ENCODE measurements at places on chromosomes 1 and 21.

- DNase-seq = no peak
These were observed 29.3 kb upstream of the DNAH14 start for GRCh38 chr1:224900062-224900630.

- no peak for DNase-seq
These were observed 123.7 kb downstream of the S1PR1 start for GRCh38 chr1:101360506-101360905.

GRCh38 chr21:34889320-34889675 is 159.8 kb downstream of the RUNX1 start:
- peak; percentile 72 for DNase-seq

DNA sequence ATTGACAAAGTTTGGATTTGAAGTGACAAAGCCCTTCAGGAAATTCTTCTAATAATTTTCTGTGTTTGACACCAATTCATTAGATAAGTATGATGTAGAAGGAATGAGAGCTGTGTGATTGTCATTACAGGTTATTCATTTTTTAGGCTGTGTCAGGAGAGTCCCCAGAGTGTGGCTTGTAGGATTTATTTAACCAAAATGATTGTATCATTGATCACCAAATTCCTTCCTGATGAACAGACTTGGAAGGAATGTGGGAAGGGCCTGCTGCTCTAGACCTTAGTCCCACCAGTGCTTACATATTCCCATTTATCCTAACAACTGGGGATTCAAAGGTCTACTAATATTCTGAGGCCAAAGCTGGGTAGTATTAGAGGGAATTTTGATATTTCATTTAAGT is 383.3 kb upstream of the KAZN start:
- DNase-seq = no peak

- DNase-seq = no peak
These were observed 93.6 kb upstream of the GREM2 start for GRCh38 chr1:240705579-240705978.

- DNase-seq = no peak
These were observed 64.6 kb downstream of the TRIM11 start for GRCh38 chr1:228341814-228342626.

DNA sequence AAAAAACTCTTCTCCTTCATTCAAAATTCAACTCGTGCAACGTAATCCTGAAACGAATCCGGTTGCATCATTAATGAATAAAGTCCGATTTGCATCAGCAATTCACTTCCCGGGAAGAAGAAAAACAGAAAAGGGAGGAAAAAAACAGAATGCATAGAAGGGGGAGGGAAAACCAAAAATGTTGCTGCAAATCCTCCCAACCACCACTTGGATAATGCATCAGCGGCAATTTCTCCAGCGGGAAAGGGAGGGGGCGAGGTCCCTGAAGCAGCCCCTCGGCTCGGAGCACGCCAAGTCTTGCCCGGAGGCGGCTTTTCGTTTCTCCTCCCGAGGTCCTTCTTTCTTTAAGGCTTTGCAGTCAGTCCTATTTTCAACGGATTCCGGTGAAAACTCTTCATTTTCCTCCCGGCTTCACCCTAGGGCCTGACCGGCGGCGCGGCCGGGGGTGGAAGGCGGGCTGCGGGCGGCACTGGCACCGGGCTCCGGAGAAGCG is 723 bp downstream of the CDC42BPA start:
- no peak for DNase-seq

DNA sequence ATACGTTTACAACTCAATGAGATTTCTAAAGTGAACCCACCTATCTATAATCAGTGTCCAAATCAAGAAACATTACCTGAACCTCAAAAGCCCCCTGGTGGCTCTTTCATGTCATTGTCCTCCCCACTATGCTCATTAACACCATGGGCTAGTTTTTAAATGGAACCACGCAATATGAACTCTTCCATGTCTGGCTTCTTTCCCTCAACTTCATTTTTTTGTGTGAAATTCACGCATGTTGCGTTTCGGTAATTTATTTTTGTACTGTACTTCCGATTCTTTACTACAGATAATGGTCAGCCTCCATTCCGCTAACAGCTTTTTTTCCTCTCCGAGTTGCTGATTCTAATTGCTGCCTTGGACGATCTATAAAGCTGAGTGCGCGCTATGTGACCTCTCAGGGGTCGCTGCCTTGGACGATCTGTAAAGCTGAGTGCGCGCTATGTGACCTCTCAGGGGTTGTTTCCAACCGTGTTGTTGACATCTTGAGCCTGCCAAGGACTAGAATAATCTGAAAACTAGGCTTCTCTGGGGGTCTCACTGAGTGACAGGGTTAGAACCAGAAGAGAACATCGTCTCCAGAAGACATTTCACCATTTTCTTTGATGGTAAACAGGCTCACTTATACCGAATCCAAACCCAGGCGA is 1.1 kb upstream of the CACYBP start:
- DNase-seq = peak; percentile 85

DNA sequence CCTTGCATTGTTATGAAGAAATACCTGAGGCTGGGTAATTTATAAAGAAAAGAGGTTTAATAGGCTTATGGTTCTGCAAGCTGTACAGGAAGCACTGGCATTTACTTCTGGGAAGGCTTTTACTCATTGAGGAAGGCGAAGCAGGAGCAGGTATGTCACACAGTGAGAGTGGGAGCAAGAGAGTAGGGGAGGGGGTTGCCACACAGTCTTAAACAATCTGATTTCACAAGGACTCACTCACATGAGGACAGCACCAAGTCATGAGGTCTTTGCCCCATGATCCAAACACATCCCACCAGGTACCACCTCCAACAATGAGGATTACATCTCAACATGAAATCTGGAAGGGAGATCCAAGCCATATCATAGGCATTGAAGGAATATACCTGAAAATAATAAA is 127.2 kb downstream of the EVI5 start:
- DNase-seq = no peak

DNA sequence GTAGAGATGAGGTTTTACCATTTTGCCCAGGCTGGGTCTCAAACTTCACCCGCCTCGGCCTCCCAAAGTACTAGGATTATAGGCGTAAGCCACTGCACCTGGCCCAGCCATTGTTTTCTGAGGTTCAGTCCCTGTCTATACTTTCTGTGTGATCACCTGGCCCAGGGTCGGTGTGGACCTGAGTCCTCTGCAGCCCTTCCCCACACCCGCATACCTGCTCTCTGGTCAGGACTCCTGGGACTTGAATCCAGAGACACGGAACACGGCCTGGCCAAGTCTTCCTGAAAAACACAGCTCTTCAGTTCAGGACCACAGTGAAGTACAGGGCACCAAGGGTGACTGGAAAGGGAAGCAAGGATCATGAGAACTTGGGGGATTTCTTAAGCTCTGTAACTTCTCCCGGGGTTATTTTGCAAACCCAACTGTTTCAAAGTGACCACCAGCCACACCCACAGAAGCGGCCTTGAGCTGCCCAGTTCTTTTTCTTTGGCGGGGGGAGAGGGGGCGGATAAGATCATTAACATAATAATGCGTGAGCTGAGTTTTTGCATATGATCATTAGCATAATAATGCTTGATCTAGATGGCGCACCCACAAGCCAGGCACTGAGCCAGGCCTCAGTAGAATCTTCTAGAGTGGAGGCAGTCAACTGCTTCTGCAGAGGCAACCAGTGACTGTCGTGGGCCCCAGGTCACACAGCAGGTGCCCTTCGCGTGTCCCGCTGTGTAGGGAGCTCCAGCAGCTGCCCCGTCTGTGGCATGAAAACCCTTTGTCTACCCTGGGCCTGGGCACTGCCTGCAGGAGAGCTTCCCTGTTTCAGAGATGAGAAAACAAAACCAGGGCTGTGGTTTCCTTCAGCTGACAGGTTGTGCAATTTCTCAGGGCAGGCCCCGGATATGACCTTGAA is 1.7 kb upstream of the NADK start:
- peak; percentile 92 for DNase-seq

DNA sequence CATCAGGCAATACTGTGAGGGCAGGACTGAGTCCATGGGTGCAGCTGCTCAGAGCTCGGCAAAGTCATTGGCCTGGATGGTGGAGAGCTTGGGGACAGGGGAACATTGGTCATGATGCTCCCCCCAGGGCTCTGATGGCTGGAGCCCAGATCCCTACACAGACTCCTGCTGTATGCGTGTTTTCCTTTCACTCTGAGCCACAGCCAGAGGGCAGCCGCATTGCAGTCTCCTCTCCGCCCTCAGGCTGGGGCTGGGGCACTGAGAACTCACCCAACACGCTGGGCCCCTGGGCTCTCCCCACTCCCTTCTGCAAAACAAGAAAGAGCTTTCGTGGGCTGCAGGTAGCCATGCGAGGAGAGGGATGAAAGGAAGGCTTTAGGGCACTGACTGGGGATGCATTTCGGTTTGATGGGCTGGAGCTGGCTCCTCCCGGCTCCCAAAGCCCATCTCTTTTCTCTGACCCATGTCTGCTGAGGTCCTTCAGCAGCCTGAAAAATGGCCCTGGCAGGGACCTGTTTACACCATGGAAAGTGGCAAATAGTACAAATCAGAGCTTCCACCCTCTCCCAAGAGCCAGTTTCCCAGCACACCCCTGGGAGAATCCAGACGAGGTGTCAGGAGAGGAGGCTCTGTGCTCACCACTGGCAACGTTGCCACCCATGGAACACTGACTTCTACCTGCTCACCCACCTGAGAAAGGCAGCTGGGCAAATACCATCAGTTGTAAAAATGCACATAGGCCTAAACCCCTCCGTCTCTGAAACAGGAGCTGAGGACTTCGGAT is 43.8 kb downstream of the CAPN2 start:
- DNase-seq = no peak

GRCh38 chr21:25638660-25639550 is at the start of gene JAM2:
Gene JAM2 (plus strand): TSS chr21:25639258. CDS start chr21:25639822, 564 bp downstream.
- peak; percentile 29 for DNase-seq

GRCh38 chr1:24415910-24416665 is 486 bp downstream of the NIPAL3 start:
- peak; percentile 17 for DNase-seq

DNA sequence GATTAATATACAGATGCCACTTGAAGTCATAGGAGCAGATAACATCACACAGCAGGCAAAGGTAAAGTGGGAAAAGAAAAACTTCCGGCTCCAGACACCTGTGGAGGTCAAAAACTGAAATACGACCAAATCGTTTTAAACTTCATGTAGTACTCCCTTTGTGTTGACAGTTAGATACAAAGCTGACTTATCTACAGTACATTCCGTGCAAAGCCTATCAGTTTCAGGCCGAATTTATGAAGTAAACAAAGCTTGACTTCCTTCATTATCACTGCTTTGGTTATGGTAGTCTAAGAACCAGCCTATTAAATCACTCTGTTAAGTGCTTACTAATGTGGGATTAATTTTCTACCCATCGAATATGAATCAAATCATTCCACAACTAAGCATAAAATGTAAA is 156.3 kb downstream of the SMYD3 start:
- DNase-seq = no peak

Data from GM12865 (cell line).